ENCODE measurements at places on chromosomes 11 and 22.

- no peak for DNase-seq
Measured at GRCh38 chr22:50074551-50075530, 10.4 kb downstream of the MLC1 start.

DNA sequence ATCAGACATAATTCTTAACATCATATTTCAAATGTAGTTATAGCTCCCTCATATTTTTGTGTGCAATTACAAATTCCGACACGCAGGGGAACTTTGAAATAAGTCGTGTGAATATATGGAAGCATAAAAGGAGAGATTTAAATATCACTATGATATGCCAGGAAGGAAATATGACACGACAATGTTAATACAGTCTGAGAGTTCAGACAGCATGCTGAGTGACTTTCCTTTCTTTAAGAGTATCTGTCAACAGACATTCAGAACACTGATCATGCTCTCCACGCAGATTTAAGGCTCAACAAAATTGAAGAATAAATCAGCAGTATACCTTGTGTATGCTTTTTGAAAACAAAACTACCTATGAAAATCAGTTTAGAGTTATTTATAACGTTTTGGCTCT, 232.6 kb upstream of the CARD18 start:
- DNase-seq: no peak

DNA sequence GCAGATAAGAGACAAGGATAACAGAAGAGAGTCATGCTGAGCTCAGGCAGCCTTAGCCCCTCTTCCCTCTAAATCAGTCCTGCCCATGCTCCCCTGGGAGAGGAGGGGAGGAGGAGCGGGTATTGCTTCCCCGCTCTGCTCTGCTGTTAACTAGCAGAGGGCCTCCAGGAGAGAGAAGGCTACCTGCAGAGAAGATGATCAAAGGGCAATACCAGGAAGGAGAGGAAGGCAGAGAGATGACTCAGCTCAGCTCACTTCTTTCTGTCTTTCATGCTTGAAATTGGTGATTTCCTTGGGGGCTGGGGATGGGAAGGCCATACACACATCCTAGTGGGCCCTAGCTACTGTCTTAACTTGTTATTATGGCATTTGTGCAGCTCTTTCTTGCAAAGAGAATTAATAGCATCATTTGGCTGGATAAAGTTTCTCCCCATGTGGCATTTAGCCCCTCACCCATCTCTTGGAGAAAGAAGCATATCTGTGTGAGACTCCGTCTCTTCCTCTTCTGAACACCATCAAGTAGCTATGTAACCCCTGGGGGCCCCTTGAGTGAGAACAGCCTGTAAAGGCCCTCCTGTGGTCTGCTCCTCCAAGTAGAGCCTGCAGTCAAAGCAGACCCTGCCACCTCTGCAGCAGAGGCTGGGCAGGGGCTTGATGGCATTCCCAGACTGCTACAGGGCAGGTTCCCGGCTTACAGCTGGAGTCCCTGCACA, 33.4 kb upstream of the AMOTL1 start:
- DNase-seq: peak; percentile 91

- DNase-seq: no peak
Measured at GRCh38 chr11:130051082-130051481, 18.6 kb upstream of the APLP2 start.

GRCh38 chr11:17076517-17077239, 789 bp downstream of the RPS13 start:
- DNase-seq: no peak

GRCh38 chr11:12569499-12570425, 104.5 kb upstream of the TEAD1 start:
- no peak for DNase-seq
